ENCODE measurements at places on chromosomes 16 and 17. TPM values are rescaled to one million over a fixed set of nuclear protein-coding genes. Genes with fewer than 3 reads are reported as not detected.
A peak's percentile ranks its signal among the peaks of the same experiment; 100 is the strongest.

DNA sequence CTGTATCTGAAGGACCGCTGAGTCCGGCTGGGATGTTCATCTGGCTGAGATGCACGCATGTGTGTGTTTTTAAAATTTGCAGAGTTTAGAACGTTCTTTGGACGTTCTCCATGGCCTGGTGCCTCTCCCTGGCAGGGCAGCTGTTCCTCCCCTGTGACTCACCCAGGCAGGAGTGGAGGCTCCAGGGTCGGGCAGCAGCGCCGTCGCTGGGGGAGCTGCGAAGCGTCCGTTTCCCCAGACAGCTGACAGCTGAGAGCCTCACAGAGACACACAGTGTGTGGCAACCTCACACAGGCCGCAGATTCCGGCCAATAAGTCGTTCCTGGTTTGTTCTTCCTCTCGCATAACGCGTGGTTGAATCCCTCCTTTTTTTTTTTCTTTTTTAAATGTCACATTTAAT lies 80.6 kb downstream of the OR1D5 start:
- peak; percentile 49 for DNase-seq

Gene FOXL1
- total RNA-seq, result 2.5 TPM

Gene KRT31
- total RNA-seq, result not detected

DNA sequence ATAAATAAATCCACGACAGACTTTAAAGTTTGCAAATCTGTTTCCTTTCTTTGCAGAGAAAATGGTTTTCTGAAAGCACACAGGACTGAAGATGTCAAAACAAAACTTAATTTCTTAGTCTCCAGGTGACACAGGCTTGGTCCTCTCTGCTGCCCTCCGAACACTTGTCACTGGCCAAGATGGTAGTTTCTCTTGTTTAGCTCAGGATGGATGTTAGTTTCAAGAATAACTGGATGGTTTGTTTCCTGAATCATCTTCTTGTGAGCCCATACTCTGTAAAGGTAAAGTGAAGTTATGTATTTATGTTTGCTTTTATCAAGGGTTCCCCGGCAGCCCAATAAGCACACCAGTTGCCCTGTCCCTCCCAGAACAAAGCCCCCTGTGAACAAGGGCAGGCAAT lies 9.9 kb upstream of the FLCN start:
- DNase-seq, result no peak

- DNase-seq, result no peak
Measured at GRCh38 chr16:80441935-80442334, 98.9 kb upstream of the DYNLRB2 start.

Gene CFAP97D1
- total RNA-seq, result not detected

- DNase-seq, result no peak
Measured at GRCh38 chr17:47652570-47652969, 2.9 kb downstream of the KPNB1 start.

Gene SYCE1L
- 6.9 TPM for total RNA-seq

DNA sequence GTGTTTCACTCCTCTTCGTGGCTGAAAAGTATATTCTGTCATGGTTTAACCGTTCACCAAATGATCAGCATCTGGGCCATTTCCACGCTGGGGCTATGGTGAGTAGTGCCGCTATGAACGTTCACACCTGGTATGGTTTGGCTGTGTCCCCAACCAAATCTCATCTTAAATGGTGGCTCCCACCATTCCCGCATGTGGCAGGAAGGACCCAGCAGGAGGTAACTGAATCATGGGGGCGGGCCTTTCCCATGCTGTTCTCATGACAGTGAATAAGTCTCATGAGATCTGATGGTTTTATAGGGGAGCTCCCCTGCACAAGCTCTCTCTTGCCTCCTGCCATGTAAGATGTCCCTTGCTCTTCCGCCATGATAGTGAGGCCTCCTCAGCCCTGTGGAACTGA lies 45.7 kb upstream of the ZNF469 start:
- DNase-seq, result no peak

Gene TMEM220
- total RNA-seq, result 17.6 TPM

DNA sequence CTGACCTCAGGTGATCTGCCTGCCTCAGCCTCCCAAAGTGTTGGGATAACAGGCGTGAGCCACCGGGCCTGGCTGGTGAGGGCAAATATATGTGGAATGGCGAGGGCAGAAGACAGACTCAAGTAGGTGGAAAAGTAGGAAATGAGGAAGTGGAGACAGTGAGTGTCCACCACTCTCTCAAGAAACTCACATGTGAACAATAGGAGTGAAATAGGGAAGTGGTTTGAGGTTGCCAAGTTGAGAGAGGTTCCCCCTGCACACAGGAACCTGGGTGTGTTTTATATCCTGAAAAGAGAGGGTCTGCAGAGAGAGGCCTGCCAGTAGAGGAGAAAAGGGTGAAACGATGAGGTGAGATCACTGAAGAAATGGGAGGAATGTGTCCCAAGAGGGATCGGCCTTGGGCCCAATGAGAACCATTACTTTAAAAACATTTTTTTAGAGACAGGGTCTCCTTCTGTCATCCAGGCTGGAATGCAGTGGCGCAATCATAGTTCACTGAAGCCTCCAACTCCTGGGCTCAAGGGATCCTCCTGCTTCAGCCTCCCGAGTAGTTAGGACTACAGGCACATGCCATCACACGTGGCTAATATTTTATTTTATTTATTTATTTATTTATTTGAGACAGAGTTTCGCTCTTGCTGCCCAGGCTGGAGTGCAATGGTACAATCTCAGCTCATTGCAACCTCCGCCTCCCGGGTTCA lies 17.1 kb upstream of the CORO1A start:
- DNase-seq, result no peak

Gene STAT5A
- total RNA-seq, result 22.0 TPM

Gene PTX4
- not detected for total RNA-seq

GRCh38 chr16:1650131-1650530 lies 27.9 kb upstream of the JPT2 start:
- no peak for DNase-seq

DNA sequence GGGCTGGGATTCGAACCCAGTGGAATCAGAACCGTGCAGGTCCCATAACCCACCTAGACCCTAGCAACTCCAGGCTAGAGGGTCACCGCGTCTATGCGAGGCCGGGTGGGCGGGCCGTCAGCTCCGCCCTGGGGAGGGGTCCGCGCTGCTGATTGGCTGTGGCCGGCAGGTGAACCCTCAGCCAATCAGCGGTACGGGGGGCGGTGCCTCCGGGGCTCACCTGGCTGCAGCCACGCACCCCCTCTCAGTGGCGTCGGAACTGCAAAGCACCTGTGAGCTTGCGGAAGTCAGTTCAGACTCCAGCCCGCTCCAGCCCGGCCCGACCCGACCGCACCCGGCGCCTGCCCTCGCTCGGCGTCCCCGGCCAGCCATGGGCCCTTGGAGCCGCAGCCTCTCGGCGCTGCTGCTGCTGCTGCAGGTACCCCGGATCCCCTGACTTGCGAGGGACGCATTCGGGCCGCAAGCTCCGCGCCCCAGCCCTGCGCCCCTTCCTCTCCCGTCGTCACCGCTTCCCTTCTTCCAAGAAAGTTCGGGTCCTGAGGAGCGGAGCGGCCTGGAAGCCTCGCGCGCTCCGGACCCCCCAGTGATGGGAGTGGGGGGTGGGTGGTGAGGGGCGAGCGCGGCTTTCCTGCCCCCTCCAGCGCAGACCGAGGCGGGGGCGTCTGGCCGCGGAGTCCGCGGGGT lies at the start of gene CDH1:
Gene CDH1 (plus strand): TSS at position 247 of the 684 bp plus-strand sequence. CDS start 124 bp downstream, at position 371.
- DNase-seq, result peak; percentile 97

GRCh38 chr17:43341715-43342588 lies 56.8 kb upstream of the ARL4D start:
- no peak for DNase-seq

DNA sequence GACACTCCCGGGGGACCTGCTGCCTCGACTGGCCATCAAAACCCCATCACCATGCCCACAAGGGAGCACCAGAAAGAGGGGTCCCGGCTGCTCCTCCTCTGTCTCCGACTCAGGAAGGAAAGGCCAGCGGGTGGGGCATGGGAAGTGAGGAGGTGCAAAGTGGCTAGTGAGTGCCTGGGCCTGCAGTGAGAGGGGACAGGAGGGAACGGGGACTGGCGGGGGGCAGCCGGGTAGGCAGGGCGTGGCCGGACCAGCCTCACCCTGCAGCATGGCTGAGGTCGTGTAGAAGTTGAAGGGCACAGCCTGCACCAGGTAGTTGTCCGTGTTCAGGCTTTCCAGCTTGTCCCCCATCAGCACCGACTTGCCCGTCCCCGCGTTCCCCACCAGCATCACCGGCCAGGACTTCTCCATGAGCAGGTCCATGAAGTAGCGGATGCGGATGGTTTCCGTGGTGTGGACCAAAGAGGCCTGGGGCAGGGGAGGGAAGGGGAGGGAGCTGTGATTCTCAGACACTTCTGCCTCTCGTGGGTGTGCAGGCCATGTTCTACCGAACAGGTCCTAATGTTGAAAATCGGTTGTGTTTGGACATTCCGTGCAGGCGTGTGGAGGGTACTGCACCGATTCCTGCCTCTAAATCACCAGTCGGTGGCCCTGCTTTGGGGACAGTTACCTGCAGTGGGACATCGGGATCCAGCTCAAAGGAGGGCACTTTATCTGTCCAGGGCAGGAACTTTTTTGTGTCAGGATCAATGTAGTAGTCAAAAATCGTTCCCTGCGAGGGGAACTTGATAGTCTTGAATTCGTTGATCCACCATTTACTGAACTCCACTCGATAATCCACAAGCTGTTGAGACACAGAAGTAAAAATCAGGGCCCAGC lies 91.7 kb downstream of the DNAH17 start:
- DNase-seq, result no peak

- peak; percentile 70 for DNase-seq
Measured at GRCh38 chr17:45394913-45395568, 37.6 kb downstream of the ARHGAP27 start.

Gene SPEM1
- not detected for total RNA-seq

- DNase-seq, result no peak
Measured at GRCh38 chr17:80264205-80265075, 3.8 kb downstream of the RNF213 start.

- peak; percentile 70 for DNase-seq
Measured at GRCh38 chr17:55962951-55963401, 190.3 kb upstream of the ANKFN1 start.

DNA sequence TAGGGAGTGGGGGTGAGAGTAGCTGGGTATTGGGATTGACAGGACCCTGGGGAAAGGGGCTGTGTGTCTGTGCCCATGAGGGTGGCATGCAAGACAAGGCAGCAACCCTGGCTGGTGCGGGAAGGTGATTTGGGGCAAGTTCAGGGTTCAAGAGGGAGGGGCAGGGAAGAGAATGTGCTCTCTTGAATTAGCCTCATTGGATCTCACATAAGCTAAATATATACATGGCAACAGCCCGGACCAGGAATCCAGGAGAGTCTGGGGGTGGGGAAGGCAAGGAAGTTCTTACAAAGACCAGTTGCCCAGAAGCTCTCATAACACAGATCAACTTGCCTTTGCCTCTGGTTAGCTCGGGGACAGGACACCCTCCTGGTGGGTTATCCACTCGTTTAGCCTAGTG lies 73.3 kb downstream of the IRX3 start:
- no peak for DNase-seq

DNA sequence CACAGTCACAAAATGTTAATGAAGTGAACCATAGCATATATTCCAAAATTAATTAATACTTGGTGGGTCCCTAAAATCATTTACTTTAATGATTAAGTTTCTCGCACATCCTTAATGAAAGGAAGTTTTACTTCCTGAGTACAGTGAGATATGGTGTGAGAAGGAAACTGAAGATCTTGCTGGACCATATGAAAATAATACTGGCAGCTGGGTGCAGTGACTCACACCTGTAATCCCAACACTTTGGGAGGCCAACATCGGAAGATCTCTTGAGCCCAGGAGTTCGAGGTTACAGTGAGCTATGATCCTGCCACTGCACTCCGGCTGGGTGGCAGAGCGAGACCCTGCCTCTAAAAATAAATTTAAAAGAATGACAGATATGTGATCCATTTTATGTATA lies 62.5 kb downstream of the ABCA8 start:
- no peak for DNase-seq

Gene CLEC18C
- 0.35 TPM for total RNA-seq

Gene C1QTNF1
- total RNA-seq, result 12.1 TPM

Gene TAC4
- not detected for total RNA-seq

Gene NRN1L
- 0.96 TPM for total RNA-seq

DNA sequence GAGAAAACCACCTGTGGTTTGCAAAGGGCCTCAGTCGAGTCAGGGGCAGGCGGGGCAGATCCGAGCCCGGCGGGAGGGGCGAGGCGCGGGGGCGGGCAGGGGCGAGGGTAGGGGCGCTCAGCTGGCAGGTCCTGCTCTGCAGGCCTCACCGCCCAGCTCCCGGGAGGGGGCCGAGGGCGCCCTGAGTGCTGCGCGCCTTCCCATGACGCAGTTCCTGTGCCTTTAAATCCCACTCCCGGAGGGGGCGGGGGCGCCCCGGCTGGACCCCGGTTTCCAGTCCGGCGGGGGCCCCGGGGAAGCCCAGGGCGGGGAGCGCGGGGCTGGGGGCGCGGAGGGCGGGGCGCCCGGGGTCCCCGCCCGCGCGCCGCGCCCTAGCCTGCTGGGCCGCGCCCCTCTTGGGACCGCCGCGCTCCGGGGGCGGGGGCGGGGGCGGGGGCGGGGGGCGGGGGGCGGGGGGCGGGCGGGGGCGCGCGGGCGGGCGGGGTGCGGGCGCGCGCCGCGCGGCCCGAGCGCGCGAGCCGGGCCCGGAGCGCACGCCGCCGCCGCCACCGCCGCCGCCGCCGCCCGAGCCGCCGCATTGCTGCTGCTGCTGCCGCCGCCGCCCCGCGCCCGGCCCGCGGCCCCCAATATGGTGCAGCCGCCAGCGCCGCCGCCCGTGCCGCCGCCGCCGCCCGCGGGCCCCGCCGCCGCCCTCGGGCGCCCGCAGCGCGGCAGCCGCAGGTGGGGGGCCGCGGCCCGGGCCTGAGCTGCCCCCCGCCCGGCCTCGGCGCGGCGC lies at the start of gene JPH3:
Gene JPH3 (plus strand): TSS at position 508 of the 775 bp plus-strand sequence. CDS start 639 bp downstream, outside the sequence.
- no peak for DNase-seq

Gene SLC13A5
- 0.62 TPM for total RNA-seq

DNA sequence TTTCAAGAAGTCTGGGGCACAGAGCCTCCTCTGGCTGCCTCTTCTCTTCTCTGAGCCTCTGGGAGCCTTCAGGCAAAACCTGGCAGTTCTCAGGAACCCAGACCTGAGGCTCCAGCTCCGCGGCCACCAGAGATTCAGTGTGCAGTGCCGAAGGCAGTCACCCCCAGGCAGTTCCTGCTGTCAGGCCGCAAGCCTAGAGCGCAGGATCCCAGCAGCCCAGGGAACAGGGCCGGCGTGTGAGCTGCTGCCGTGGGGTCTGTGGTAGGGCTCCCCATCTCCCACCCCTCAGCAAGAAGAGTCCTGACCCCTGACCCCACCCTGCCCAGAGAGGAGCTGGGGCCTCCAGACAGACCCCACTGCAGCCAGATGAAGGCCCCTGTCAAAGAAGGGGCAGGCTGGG lies 78.2 kb downstream of the AMFR start:
- no peak for DNase-seq

GRCh38 chr17:82098939-82099763 lies 1.1 kb upstream of the FASN start:
- no peak for DNase-seq

Gene SPHK1
- total RNA-seq, result 2.1 TPM

Gene KRT28
- not detected for total RNA-seq

- no peak for DNase-seq
Measured at GRCh38 chr17:53950207-53950857, 127.6 kb downstream of the KIF2B start.

GRCh38 chr16:73288520-73288919 lies 240.6 kb upstream of the ZFHX3 start:
- no peak for DNase-seq

- no peak for DNase-seq
Measured at GRCh38 chr16:19940195-19940594, 55.5 kb upstream of the GPRC5B start.

GRCh38 chr17:49659661-49660382 lies 18.1 kb downstream of the SPOP start:
- no peak for DNase-seq

GRCh38 chr16:25996052-25996451 lies 304.3 kb downstream of the HS3ST4 start:
- DNase-seq, result no peak

Gene PRAC2
- total RNA-seq, result 12.9 TPM
